ENCODE measurements at places on chromosomes 4 and X. TPM values are rescaled to one million over a fixed set of nuclear protein-coding genes. Genes with fewer than 3 reads are reported as not detected.
A peak's percentile ranks its signal among the peaks of the same experiment; 100 is the strongest.

Gene ANOS1
- total RNA-seq: 7.1 TPM

Gene GLUD2
- total RNA-seq: 3.6 TPM

Gene ART3
- not detected for total RNA-seq

Gene F11
- total RNA-seq: not detected

Gene CXorf49
- not detected for total RNA-seq

Gene STARD8
- total RNA-seq: 1.5 TPM

DNA sequence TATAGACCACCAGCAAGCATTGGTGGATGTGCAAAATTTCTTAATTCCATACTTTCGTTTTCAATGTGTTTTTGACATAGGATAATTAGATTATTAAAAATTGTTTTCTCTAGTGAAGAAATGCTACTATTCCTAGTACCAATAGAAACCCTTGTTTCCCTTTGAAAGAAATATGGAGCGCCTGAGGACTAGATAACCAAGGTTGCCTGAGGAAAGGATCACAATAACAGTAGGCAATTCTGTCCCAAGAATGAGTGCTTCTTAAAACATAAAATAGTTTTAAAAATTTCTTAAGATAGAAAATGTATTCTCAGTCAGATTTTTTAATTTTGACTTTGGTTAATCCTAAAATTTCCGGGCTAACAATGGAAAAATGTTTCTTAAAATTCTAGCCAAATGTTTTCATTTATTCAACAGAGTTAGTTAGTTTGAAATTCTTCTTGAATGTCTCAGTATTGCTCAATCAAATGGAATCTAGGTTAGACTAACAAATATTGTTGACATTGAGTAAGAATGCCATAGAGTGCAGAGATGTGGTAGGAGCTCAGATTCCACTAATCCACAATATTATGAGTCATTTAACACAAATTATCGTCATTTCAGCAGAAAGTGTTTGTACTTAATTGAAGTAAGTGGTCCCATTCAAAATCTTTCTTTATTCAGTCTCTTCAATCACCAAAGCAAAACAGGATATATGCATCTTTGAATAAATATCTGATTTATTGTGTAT, 666.0 kb downstream of the GRID2 start:
- no peak for DNase-seq
- H3K27me3 ChIP-seq: no peaks in the 10 kb centered on the region
- no peaks in the 10 kb centered on the region for H3K4me1 ChIP-seq
- no peaks in the 10 kb centered on the region for H3K36me3 ChIP-seq
- no peak overlapping the region for H3K27ac ChIP-seq

DNA sequence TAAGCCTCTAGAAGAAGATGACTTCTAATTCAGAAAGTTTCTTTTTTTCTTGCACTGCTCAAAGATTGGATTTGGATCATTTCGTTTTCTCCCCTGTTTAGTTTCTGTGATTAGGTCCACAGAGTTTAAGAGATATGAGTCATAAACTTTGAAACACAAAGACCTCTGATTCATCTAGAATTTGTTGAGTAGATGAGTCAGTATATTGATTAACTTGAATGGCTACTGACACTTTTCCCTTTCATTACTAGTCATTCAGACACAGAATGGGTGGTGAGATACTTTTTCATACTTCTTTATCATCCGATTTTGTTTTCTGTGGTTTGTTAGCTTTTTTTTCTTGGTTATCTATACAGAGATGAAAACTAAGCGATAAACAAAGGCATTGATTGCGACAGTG, 34.1 kb upstream of the AFF2 start:
- H3K27me3 ChIP-seq: no peaks in the 10 kb centered on the region
- H3K36me3 ChIP-seq: no peaks in the 10 kb centered on the region
- DNase-seq: no peak
- H3K27ac ChIP-seq: no peak overlapping the region
- H3K4me1 ChIP-seq: no peaks in the 10 kb centered on the region

DNA sequence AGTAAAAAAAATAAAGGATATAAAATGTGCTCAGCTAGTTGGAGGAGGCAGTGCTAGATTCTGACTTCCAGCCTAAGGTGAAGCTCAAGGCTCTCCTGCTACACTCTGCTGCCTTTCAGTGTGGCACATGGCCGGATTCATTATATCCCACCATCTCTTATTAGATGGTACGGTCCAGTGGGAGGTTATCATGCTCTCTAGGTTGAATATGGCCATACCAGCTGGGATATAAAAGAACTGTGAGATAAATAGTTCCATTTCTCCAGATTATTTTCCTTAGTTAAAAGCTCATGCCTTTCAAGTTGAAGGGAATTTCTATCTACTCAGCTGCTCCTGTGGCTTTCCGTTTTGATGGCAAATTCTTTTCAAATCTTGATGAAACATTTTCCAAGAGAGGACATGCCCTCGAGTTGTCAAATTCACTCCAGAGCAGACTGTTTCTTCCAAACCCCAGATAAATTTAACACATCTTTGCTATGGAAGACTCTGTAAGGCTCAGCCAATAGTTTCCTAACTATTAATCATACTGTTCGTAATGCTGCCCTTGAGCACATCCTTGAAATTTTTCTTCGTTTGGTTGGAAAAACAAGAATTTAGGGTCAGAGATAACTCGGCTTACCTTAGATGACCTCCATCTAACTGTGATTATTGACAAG, 2.2 kb upstream of the MGARP start:
- peaks cover 39% of the 10 kb centered on the region for H3K27me3 ChIP-seq
- H3K4me1 ChIP-seq: no peaks in the 10 kb centered on the region
- H3K4me3 ChIP-seq: no peak overlapping the region
- no peak for DNase-seq

- H3K27ac ChIP-seq: no peak overlapping the region
- no peaks in the 10 kb centered on the region for H3K27me3 ChIP-seq
- no peaks in the 10 kb centered on the region for H3K4me1 ChIP-seq
- H3K4me3 ChIP-seq: no peak overlapping the region
- no peak for DNase-seq
- no peaks in the 10 kb centered on the region for H3K36me3 ChIP-seq
Observed at GRCh38 chrX:152445926-152446325, 5.2 kb downstream of the GABRA3 start.

DNA sequence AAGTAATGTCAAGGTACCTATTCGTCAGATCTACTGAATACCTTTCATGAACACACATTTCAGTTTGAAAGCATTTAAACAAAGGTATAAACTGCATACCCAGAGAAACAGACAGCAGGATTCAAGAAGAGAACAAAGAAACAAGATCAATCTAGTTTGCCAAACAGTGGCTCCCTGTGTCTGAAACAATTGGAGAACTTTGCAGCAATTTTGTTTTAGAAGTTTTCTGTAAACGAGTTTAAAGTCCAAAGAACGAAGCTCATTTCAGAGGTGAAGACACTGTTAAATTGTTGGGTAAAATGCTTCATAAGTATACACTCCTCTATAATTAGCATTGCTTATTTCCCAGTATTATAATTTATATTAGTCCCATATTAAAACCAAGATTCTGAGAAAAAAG, 21.4 kb upstream of the NSUN7 start:
- no peak for DNase-seq
- no peaks in the 10 kb centered on the region for H3K4me1 ChIP-seq
- peak overlapping the region; percentile 37 for H3K4me3 ChIP-seq
- no peak overlapping the region for H3K27ac ChIP-seq

- no peaks in the 10 kb centered on the region for H3K4me1 ChIP-seq
- H3K27me3 ChIP-seq: no peaks in the 10 kb centered on the region
- H3K36me3 ChIP-seq: no peaks in the 10 kb centered on the region
- no peak for DNase-seq
- no peak overlapping the region for H3K4me3 ChIP-seq
Observed at GRCh38 chr4:79237851-79238250, 88.0 kb downstream of the NAA11 start.

DNA sequence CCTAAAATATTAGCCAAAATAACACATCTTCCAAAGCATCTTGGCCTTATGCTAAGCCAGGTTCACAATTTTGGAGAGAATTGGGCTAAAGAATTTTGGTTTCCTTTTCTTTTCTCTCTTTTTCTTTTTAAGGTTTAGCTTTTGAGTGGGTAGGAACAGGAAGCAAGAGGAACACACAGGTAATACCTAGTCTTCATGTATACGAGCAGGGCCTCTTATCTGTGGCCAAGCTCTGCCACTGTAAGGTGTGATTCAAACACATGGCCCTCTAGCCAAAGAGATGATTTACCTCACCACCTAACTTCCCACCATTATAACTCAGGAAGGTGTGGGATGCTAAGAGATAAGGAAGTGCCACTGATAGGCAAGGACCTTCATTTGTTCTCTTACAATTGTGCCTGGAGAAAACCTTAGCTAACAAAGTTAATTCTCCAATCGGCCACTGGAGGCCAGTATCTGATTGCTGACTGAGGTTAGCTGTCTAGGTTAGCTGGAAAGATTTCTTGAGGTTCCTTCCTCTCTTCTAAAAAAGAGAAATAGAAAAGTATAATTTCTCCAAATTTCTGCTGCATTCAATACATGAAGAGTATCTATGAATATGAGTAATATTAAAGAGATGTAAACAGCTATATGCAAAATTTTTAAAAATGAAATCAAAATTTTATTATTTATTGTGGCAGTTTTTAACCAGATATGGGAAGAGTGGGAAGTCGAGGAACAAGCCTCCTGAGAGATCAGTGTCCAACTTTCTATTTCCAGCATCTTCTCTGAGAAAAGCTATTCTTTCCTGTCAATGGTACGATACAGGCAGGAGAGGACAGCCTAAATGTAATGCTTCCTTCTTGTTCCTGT, 30.1 kb upstream of the BBS7 start:
- peaks cover 14% of the 10 kb centered on the region for H3K27me3 ChIP-seq
- H3K36me3 ChIP-seq: no peaks in the 10 kb centered on the region
- DNase-seq: peak; percentile 85
- no peak overlapping the region for H3K4me3 ChIP-seq
- no peak overlapping the region for H3K27ac ChIP-seq

DNA sequence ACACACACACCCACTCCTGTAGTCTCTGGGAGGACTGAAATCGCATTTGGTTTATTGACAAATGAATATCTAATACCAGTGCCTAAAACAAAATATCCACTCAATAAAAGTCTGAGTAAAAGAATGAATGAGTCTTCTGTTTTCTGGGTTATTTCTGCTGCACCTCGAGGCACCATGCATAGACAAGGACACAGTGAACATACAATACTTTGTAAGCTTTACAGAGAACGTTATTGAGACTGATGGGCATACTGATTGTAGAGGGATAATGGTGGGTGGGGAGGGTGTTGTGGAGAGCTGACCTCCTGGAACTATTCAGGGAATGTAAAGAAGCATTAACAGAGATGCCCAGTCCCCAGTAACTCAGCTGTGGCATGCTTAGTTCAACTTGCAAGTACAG, 14.1 kb upstream of the KCNIP4 start:
- H3K4me1 ChIP-seq: no peaks in the 10 kb centered on the region
- no peak for DNase-seq
- no peaks in the 10 kb centered on the region for H3K27me3 ChIP-seq
- H3K36me3 ChIP-seq: no peaks in the 10 kb centered on the region
- H3K4me3 ChIP-seq: no peak overlapping the region
- H3K27ac ChIP-seq: no peak overlapping the region

- DNase-seq: no peak
- no peaks in the 10 kb centered on the region for H3K36me3 ChIP-seq
- H3K27me3 ChIP-seq: no peaks in the 10 kb centered on the region
- no peak overlapping the region for H3K4me3 ChIP-seq
- no peak overlapping the region for H3K27ac ChIP-seq
Observed at GRCh38 chrX:110044346-110045249, 41.7 kb downstream of the TMEM164 start.

GRCh38 chr4:14143892-14144291, 516.4 kb upstream of the BOD1L1 start:
- H3K36me3 ChIP-seq: no peaks in the 10 kb centered on the region
- H3K27me3 ChIP-seq: no peaks in the 10 kb centered on the region
- DNase-seq: no peak
- H3K4me3 ChIP-seq: no peak overlapping the region
- no peak overlapping the region for H3K27ac ChIP-seq
- no peaks in the 10 kb centered on the region for H3K4me1 ChIP-seq

DNA sequence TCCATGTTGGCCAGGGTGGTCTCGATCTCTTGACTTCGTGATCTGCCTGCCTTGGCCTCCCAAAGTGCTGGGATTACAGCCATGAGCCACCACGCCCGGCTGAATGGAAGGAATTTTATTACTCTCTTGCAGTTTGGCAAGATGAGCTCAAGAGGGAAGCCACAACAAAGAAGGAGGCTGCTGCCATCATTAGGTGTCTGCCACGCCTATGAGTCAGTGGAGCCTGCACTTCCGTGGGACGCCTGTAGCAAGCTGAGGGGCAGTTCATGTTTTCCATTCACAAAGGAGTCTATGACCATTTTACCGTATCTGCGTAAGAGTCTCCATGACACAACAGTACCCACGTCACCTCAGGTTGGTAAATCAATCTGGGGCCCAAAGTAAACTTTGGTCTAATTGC, 51.2 kb upstream of the CHRNA9 start:
- DNase-seq: no peak
- no peaks in the 10 kb centered on the region for H3K4me1 ChIP-seq
- no peaks in the 10 kb centered on the region for H3K27me3 ChIP-seq
- no peak overlapping the region for H3K27ac ChIP-seq
- H3K36me3 ChIP-seq: no peaks in the 10 kb centered on the region
- H3K4me3 ChIP-seq: no peak overlapping the region

DNA sequence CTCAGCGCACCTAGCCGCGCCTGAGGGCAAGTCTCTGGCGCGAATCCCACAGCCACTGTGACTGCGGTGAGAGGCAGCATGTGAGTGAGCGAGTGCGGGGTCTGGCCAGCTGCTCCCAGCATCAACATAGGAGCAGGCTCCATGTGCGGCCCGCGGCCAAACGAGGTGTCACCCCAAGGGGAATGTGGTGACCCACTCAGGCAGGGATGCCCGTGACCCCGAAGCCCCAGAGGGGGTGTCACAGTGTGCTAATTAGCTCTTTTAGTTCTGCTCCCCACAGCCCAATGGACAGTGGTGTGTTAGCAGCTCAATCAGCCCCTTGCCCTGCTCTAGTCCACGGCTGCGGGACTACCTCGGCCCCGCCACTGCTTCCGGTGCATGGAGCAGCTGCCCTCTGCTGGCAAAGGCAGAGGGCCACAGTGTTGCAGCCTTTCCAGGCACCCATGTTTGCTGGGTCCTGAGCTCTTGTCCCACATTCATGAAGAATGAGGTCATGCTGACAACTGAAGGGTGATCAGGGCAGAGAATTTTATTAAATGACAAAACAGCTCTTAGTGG, 61.4 kb downstream of the AGA start:
- DNase-seq: peak; percentile 95
- H3K36me3 ChIP-seq: no peaks in the 10 kb centered on the region
- H3K27ac ChIP-seq: no peak overlapping the region
- no peak overlapping the region for H3K4me3 ChIP-seq

- no peaks in the 10 kb centered on the region for H3K36me3 ChIP-seq
- DNase-seq: no peak
- H3K4me3 ChIP-seq: no peak overlapping the region
- H3K27me3 ChIP-seq: no peaks in the 10 kb centered on the region
Observed at GRCh38 chr4:94690851-94691254, 66.9 kb upstream of the BMPR1B start.

GRCh38 chr4:82798168-82799005, at the start of gene SCD5:
Gene SCD5 (minus strand): TSS chr4:82798796. CDS start chr4:82798537, 259 bp downstream.
- peak; percentile 87 for DNase-seq
- no peak within 1 kb of the TSS for H3K27ac ChIP-seq
- H3K4me1 ChIP-seq: no peaks in the 10 kb centered on the region
- H3K27me3 ChIP-seq: peaks cover 100% of the 10 kb centered on the region
